ENCODE measurements at places on chromosomes 3 and 15. TPM values are rescaled to one million over a fixed set of nuclear protein-coding genes. Genes with fewer than 3 reads are reported as not detected.

DNA sequence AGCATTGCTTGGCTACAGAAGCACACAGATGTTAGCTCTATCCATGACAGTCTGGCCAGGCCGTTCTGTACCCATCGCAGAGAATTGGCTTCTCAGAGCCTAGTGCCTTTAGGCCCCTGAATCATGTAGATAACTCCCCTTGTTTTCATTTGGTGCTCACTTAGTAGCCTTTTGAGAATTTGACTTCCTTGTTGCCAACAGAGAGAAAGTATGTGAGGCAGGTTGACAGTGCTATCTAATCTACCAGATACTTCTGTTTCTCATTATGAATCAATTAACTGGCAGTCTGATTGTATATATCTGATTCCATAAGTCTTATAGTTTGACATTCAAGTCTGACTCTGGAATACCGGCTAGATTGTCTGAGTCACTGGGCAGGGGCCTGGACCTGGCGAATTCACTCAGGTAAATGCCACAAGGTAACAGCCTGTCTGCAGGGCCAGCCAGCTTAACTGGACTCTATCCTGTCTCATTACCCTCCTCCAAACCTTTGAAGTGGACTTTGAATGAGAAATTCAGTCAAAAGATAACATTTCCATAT, 160.2 kb downstream of the GHSR start:
- DNase-seq, result no peak

The RAB43 gene
- 62.5 TPM for total RNA-seq

DNA sequence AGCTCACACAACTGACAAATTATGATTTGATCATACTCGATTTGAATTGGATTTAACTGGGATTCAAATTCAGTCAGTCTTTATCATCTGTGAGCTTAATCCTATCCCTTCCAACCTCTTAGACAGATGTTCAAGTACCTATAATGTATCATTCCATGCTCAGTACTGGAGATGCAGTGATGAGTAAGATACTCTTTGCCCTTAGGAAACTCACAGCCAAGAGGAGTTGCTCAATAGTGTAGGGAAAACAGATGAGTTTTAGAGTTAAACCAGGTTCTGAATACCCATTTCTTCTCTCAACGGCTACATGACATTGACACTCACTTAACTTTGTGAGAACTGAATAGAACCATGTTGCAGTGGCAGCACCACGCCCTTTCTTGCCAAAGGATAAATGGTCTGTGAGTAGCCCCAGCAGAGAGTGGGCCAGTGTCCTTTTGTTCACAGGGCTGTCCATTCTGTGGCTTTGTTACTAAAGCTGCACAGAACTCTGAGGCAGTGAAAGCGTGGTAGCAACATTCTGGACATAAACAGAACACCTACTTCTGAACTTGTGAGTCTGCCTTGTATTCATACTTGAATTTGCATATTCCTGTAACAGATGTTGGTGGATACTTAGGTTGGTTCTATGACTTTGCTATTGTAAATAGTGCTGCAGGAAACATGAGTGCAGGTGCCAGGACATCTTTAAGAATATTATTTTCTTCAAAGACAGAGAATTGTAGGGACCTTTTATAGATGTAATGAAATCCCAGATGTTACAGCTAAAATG, 91.6 kb downstream of the RASA2 start:
- no peak for DNase-seq

GRCh38 chr15:59306520-59307164, 66.0 kb downstream of the MYO1E start:
- DNase-seq, result no peak

DNA sequence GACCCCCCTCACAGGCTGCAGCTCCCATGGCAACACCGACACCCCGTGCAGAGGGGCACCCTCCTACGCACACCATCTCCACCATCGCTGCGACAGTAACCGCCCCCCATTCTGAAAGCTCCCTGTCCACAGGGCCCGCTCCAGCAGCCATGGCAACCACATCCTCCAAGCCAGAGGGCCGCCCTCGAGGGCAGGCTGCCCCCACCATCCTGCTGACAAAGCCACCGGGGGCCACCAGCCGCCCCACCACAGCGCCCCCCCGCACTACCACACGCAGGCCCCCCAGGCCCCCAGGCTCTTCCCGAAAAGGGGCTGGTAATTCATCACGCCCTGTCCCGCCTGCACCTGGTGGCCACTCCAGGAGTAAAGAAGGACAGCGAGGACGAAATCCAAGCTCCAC, 19.9 kb upstream of the BFSP2 start:
- no peak for DNase-seq

The MB21D2 gene
- 5.3 TPM for total RNA-seq

DNA sequence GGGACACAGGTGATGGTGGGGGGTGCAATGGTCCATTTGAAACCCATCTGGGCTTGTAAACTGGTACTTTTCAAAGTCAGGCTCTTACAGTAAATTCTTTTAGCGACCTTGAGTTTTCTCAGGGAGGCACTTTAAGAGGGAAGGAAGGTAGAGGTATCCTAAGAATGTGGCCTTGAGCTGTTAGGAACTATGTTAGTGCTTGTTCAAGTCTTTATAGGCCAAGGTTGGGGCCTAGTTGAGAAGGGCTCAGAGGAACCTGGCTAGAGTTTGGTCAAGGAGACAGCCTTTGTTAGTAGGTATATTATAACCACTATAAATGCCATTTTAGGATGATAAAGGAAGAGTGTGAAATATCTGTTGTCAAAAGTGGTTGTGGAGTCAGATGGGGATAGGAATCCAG, 9.2 kb upstream of the CCK start:
- no peak for DNase-seq

Data from activated naive CD8-positive, alpha-beta T cell treated with anti-CD3 and anti-CD28 coated beads, Interleukin-2, amount 10 ng/mL, durations not matched to agents 7 days and 5 days (primary cell).